ENCODE measurements at places on chromosomes 1 and 21. TPM values are rescaled to one million over a fixed set of nuclear protein-coding genes. Genes with fewer than 3 reads are reported as not detected.

TRIM58 gene
- 7.3 TPM for total RNA-seq

SLX9 gene
- 34.2 TPM for total RNA-seq

C1orf87 gene
- not detected for total RNA-seq

FNDC10 gene
- not detected for total RNA-seq

ALX3 gene
- total RNA-seq = not detected

LGR6 gene
- total RNA-seq = under 0.01 TPM

AMY1C gene
- not detected for total RNA-seq

LRRC38 gene
- total RNA-seq = not detected

GJA8 gene
- total RNA-seq = not detected

GRCh38 chr1:74699331-74699730 is 25.7 kb upstream of the ERICH3 start:
- no peak for DNase-seq

DNA sequence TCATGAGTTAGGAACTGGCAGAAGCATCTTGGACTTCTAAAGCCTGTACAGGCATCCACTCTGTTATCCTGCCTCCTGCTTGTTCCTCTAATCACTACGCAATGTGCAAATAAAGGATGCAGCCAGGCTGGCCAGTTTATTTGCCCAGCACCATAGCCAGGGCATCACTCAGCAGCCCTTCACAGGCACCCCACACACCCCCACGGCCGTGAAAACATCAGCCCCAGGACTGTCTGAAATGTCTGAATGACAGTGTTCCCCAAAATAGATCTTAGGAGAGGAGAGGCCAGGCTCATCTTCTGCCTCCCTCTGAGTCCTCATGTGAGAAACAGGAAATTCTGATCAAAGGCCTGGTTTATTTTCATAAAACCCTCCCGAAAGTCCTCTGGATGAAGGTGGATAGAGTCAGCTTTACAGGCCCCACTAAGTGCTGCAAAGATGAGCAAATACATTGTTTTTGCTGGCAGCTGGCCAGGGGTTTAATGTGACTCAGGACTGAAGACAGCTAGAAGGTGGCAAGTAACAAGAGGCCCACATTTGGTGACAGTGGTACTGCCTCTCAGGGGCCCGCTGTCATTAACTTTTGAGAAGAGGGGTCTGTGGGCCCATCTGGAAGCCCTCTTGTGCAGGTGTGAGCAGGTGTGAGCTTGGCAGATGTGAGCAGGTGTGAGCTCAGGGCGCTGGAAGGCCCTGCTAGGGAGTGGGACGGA is 32.9 kb downstream of the GRHL3 start:
- no peak for DNase-seq

- no peak for DNase-seq
These were observed 19.6 kb downstream of the BCL9 start for GRCh38 chr1:147560765-147561471.

DNA sequence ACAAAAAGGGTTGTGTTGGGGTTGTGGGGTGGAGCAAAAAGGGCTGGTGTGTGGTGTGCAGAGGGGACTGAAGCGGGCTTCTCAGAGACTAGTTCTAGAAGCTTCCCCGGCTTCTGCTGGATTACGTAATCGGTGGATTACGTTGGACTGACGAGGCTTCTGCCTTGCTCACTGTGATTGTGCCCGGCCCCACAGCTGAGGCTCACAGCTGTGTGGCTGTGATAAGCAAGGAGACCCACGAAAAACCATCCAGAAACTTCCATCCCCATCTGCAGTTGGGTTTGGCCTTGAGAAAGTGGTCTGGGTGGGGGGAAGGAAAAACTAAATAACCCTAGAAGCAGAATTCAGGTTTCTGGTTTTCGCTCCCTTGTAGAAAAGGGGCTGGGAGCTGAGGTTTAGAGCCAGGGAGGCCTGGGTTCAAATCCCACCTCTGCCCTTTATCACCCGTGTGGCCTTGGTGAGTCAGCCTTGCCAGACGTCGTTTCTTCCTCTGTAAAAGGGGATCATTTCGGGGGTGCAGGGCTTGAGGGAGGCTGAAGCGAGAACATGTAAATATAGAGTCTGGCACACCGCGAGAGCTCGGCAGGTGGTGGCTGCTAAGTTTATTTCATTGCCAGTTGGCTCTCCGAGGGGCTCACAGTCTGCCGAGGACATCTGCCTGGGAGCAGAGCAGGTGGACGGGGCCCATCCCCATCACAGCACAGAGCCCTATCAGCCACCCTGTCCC is 30.4 kb upstream of the DISP3 start:
- no peak for DNase-seq

GRCh38 chr1:94648225-94649007 is 106.9 kb upstream of the F3 start:
- DNase-seq = no peak

- no peak for DNase-seq
These were observed 406.9 kb upstream of the NCAM2 start for GRCh38 chr21:20591284-20591683.

GRCh38 chr1:201750934-201751333 is 78.0 kb upstream of the IPO9 start:
- DNase-seq = no peak

- DNase-seq = no peak
These were observed 75.8 kb upstream of the WNT4 start for GRCh38 chr1:22218618-22219250.

GRCh38 chr1:213330281-213330680 is 279.2 kb downstream of the RPS6KC1 start:
- no peak for DNase-seq

- peak; percentile 91 for DNase-seq
These were observed 162.7 kb upstream of the COL6A1 start for GRCh38 chr21:45818904-45819285.

DNA sequence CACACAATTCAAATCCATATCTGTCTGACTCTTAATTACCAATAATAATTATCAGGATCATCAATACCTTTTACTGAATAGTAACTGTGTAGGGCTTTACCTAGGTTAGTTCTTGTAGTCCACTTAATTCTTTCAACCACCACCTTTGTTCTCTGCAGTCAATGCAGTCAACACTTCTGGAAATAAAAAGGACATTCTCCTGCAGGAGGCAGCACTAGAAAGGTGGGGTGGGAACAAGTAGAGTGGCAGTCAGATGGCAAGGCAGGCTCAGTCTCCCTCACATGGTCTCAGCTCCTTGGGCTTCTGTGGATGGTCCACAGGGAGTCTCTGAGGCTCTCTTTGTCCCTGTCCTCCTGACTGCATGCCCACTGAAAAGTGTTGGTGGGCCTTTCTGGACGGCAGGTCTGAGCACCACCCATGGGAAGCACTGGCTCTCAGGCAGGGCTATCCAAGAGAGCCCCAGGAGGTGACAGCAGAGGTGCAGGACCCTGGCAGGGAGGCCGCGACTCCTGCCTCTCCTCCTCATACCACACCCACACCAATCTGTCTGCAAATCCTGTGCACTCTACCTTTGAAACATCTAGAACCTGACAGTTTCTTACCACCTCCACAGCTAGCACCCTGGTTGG is 237.3 kb downstream of the FOXD2 start:
- no peak for DNase-seq

GRCh38 chr1:206489980-206490770 is 17.2 kb upstream of the RASSF5 start:
- DNase-seq = no peak

- no peak for DNase-seq
These were observed 37.6 kb downstream of the FAAH start for GRCh38 chr1:46431695-46432094.

DNA sequence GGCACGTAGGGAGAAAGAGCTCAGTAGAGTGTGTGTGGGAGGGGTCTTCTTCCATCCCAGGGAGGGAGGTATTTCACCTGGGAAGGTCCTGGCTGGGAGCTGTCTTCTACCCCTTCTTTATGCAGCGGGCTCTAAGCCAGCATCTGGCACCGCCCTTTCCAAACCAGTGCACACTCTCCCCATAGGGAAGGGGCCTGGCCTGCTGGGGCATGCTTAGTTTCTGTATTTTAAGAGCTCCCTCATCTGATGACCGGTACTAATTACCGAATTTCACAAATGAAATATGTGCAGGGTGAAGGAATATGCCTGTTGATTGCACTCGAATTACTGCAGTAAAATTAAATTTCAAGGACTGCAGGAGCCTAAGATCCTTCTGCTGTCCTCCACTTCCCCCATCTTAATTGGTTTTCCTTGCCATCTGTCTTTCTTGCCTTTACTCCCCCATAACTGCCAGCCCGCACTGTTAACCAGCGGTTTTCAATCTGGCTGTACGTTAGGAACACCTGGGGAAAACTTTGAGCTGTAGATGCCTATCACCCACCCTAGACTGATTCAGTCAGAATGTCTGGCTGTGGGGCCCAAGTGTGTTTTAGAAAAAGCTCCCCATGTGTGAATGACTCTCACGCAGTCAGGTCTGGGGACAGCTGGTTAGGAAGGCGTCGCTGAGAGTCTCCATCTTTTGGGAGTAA is 20.1 kb downstream of the GALNT2 start:
- no peak for DNase-seq

DNA sequence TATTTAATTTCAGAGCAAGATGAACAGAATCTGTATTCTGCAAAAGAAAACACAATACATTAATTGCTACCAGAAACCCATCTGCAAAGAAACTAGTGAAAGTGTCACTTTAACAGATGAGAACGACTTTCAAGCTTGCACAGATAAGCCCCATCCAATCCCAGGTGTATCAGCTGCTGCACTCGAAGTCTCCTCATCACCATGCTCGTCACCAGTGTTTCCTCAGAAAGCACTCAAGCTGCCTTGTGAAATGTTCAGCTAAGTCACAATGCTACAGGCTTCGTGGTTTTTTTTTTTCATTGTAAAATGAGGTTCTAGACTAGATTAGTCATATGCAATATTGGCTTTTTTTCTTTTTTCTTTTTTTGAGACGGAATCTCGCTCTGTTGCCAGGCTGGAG is 3.3 kb upstream of the TOMM20 start:
- DNase-seq = no peak

- no peak for DNase-seq
These were observed 25.1 kb upstream of the ASPM start for GRCh38 chr1:197171531-197171930.

- no peak for DNase-seq
These were observed 26.5 kb downstream of the RUNX3 start for GRCh38 chr1:24903560-24903954.

DNA sequence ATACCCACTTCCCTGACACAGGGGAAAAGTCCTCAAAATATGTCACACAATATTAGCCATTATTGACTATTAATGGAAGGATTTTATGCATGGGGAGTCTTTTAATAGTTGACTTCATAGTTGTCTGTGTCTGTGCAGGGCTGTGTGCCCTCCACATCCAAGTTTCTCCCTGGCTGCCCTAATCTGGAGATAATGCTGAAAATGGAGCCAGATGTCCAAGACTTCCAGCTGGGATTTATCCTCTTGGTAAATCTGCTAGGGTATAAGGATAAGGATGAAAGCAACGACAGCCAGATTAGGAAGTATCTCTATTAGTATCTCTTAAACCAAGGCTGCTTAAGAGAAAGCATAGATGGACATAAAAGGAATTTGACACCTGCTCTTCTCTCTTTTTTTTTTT is 42.1 kb downstream of the CDK18 start:
- no peak for DNase-seq

GRCh38 chr1:6183520-6183989 is 3.4 kb upstream of the CHD5 start:
- DNase-seq = no peak

- DNase-seq = no peak
These were observed 733 bp downstream of the KDM5B start for GRCh38 chr1:202807451-202807925.

DNA sequence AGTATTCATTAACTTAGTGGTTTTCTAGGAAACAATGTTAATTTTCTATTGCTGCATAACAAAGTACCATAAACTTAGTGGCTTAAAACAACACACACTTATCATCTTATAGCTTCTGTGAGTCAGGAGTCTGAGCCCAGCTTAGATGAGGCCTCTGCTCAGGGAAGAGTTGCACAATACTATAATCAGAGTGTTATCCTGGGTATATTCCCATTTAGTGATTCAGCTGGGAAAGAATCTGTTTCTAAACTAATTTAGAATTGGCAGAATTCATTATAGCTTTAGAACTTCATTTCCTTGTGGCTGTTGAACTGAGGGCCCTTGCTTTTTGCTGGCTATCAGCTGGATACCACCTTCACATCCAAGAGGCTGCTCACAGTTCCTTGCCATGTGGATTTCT is 515.5 kb downstream of the BRINP3 start:
- DNase-seq = no peak

DNA sequence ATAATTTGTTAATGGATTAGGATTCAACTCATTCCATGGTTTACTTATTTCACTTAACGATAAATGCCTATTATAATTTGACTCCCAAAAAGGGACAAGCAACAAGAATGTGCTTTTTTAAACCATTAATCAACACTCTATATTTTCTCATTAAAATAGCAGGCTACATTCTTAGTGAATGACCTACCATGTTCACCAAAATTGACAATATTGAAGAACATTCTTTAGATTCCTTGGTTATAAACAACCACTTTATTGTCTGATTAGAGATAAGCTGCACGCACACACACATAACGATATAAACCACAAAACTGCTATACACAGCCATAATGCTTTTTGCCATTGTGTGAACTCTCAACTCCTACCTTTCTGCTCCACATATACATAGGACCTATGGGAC is 75.4 kb upstream of the LRRC7 start:
- no peak for DNase-seq

DNA sequence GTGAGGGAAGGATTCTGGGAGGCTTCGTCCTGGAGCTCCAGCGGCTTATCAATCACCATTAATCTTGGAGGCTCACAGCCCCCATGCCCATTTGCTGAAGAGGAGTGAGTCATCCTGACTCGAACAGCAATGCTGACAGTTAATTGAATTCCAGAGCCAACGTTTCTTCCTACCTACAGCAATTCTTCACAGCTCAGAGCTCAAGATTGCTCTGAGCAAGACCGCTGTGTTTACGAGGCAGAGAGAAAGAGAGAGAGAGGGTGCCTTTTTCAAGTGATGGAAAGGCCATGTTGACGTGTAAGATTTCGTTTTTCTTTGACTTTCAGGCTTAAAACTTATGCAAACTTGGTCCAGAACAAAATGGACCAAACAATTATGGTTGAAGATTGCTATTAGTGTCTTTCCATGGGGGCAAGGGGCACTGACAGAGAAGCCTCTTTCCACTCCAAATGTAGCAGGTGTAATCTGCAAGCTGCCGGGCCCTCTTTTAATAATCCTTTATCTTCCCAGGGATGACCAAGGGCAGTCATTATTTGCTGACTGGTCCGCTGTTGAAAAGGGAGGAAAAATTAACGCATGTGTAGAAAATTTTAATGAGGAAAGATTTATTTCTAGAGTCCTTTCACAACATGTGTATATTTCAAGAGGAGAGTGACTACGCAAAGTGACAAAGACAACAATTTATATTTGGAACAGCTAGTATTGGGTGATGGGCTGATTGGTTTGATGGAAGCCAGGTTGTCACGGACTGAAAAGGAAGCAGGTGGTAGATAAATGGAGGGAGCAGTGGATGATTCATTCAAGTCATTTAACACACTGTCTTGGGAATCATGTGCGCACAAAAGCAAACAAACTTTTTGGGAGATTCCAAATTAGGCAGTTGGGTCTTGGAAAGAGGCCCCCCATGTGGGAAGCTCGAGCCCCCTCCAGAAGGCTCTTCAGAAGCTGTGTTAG is 136.1 kb upstream of the IRF2BP2 start:
- DNase-seq = no peak

DNA sequence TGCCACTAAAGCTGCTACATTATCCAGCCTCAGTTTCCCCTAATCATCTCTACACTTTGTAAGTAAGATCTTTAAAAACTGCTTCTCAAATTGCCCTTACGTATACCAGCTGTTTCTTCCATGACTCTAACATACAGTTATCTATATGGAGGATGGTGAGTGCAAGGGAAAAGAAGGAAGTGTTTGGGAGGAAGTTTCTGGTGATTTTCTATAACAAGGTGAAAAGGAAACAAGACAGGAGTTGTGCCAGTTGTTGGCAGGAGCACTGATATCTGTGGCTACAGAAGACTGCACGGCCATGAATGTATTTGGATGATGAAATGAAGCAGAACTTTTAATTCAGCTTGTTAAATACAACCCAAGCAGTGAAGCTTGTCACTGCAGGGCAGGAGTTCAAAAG is 32.3 kb upstream of the NHLH2 start:
- no peak for DNase-seq
